ENCODE measurements at places on chromosomes 12 and 14.

GRCh38 chr12:47189728-47190127 lies 110.0 kb upstream of the AMIGO2 start:
- DNase-seq: no peak

GRCh38 chr14:93475471-93475870 lies 44.7 kb downstream of the UNC79 start:
- DNase-seq: no peak

DNA sequence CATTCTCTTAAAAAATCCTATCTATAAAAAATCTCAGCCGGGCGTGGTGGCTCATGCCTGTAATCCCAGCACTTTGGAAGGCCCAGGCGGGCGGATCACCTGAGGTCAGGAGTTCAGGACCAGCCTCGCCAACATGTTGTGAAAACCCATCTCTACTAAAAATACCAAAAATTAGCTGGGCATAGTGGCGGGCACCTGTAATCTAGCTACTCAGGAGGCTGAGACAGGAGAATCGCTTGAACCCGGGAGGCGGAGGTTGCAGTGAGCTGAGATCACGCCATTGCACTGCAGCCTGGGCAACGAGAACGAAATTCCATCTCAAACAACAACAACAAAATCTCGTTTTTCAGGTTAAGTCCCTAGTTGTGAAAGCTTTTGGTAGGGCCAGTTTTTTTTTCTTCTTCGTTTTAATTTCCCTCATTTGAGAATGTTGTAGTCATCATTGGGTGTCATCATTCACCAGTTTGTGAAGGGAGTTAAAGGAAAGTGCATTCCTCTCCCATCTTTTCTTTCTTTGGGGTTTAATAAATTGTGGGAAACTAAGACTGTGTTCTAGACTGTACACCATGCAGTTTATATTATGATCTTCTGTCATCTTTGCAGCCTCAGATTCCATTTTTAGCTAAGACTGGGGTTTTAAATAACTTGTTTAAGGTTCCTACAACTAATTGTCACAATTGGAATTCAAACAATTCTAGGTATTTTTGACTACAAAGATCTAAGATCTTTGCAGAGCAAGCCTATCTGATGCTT lies 23.9 kb downstream of the MDM2 start:
- no peak for DNase-seq

GRCh38 chr14:70683983-70684382 lies 42.3 kb downstream of the TTC9 start:
- no peak for DNase-seq

- DNase-seq: no peak
Observed at GRCh38 chr12:25365340-25365730, 114.6 kb upstream of the KRAS start.

- DNase-seq: no peak
Observed at GRCh38 chr12:4160314-4161040, 113.1 kb upstream of the CCND2 start.

DNA sequence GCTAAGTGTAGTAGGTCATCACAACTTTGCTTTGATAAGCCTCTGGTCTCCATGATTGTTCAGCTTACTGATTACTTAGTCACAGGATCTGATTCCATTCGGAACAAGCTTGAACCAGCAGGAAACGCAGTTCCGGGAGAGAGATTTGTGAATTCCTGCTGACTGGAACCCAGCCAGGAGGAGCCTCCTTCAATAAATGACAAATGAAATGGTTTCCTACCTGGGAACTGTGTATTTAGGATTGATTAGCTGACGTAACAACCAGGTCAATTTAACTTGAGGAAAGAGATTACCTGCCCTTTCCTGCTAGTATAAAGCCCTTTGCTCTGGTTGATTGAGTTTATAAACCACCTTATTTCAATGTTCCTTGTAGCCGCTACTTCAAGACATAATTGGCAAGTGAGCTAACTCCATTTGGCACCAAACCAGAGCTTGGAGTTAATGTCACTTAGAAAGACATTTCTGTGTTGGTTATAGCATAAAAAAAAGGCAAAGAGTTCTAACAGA lies 35.1 kb upstream of the KCNH3 start:
- no peak for DNase-seq

GRCh38 chr12:30784508-30784907 lies 29.8 kb upstream of the CAPRIN2 start:
- no peak for DNase-seq

GRCh38 chr12:87381742-87382141 lies 647.5 kb downstream of the C12orf50 start:
- no peak for DNase-seq

Data from B cell (primary cell).